ENCODE measurements at places on chromosomes 1 and 21.

- DNase-seq, result no peak
These were observed 36.4 kb upstream of the STUM start for GRCh38 chr1:226512076-226512728.

DNA sequence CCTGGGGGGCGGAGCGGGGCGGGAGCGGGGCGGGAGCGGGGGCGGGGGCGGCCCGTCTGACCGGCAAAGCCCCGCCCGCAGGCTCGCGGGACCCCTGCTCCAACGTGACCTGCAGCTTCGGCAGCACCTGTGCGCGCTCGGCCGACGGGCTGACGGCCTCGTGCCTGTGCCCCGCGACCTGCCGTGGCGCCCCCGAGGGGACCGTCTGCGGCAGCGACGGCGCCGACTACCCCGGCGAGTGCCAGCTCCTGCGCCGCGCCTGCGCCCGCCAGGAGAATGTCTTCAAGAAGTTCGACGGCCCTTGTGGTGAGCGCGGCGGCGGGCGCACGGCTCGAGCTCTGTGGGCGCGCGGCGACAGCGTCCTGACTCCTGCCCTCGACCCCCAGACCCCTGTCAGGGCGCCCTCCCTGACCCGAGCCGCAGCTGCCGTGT, 21.2 kb downstream of the AGRN start:
- DNase-seq, result no peak

GRCh38 chr1:108054396-108054795, 89.4 kb upstream of the VAV3 start:
- DNase-seq, result no peak

GRCh38 chr1:33327587-33328325, 6.9 kb upstream of the A3GALT2 start:
- no peak for DNase-seq

DNA sequence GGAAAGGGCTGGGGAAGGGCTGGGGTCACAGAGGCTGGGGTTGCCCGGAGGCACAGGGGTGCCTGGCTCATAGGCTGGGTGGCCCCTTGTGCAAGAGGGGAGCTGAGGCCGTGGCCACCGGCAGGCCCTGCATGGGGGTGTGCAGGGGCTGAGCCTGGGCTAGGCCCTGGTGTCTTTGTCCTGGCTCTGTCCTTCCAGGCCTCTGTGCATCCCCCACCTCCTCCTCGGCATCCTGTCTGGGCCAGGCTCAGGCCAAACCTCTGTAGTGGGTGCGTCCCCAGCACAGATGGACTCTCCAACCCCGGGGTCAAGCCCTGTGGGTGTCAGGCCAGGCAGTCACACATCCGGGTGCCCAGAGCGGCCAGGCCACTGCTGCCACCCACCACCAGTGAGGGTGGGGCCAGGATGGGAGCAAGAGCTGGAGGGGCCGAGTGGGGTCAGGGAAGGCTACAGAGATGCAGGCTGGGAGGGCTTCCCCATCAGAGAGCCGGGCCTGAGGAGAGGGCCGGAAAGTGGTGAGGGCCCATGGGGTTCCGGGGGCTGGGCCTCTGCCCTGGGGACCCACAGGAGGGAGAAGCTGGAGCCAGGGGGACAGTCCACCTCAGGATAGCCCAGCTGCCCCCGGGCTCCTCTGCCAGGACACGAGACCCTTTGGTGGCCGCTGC, 19.4 kb downstream of the PANK4 start:
- no peak for DNase-seq

- DNase-seq, result no peak
These were observed 414.8 kb downstream of the NPHP4 start for GRCh38 chr1:5577255-5578040.

GRCh38 chr1:38624336-38625039, 235.1 kb downstream of the RRAGC start:
- no peak for DNase-seq

DNA sequence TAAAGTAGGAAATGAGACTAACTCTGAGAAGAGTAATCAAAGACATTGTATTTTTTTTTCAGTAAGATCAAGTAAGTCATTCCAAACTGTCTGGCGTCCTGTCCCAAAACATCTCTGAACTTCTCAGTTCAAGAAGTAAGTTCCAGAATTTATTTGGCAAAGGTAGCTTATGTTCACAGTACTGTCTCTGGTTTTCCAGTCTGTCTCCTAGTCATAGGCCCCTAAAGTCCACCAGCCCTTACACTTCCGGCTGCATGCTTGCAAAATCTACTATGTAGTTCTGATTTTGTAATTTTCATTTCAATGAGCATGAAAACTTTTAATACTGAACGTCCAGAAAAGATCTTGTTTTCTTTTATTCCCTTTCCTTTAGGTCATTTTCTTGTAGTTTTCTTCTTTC, 61.4 kb upstream of the S1PR1 start:
- no peak for DNase-seq

DNA sequence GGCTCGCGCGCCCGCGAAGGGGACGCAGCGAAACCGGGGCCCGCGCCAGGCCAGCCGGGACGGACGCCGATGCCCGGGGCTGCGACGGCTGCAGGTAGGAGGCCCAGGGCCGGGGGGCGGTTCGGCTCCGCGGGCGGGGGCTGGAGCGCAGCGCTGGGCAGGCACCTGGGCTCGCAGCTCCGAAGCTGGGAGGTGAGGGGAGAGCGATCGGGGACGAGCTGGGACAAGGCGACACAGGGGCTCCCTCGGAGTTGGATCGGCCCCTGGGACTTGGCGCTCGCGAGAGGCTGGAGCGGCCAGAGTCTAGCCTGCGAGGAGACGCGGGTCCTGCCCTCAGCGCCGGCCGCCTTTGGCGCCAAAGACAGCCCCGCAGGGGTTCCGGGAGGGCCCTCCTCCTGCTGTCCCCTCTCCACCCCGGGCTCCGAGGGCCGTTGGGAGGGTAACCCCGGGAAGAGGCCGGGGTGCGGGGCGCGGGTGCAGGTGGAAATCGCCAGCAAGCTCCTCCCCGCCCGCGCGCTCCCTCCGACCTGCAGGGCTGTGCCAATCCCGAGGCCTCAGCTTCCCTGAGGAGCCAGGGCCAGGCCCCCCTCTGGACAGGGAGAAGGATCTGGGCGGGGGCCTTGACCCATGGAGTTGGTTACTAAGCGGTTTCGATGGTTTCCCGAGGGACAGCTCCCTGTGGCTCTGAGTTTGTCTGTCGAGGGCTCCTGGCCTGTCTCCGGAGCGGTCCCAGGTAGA, 401 bp downstream of the TP73 start:
- DNase-seq, result no peak

DNA sequence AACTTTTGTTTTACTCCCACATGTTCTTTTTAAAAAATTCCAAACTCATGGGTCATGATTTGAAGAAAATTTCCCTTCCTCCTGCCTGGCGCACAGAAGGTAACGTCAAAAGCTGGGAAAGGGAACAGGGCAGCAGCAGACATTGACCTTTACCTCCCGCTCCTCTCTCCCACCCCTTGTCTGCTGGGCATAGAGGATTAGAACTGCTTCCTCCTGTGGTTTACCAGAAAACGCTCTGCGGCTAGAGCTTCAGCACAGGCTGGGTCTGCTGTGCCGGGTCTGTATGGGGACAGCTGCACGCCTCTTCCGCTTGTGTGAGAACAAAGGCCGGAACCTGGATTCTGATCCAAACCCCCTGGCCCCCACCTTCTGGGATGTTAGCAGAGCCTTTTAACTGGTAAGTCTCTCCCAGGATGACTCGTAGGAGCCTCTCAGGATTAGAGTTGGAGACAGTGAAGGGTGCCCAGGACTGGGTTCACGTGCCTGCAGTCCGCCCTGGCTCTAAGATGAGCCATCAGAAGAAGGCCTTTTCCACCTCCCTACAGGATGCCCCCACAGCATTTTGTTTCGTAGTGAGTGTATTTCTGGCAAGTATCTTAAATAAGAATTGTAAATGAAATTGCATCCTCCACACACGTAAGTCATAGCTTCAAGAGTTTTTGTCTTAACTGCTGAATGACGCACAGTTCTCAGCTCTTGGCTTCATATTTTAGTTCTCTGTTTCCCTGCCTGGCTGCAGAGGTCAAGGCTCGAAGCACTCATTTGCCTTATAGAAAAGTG, 5.2 kb downstream of the H6PD start:
- DNase-seq, result no peak

DNA sequence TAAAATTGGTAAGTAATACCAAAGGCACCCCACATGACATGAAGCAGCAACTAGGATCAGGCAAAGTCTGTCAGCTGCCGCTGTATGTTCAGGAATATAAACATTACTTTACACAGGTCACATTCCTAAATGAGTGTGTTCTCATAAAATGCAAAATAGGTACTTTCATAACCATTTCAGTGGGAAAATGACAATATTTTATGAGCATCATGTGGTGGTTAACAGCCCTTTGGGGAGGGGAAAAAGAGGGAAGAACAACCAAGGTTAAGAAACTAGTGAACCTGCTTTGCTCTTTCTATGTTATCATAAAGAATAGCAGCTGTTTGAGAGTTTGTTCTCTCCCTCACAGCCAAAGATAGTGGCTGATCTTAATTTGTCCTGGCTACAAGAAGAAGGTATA, 105.4 kb upstream of the LBR start:
- DNase-seq, result no peak

DNA sequence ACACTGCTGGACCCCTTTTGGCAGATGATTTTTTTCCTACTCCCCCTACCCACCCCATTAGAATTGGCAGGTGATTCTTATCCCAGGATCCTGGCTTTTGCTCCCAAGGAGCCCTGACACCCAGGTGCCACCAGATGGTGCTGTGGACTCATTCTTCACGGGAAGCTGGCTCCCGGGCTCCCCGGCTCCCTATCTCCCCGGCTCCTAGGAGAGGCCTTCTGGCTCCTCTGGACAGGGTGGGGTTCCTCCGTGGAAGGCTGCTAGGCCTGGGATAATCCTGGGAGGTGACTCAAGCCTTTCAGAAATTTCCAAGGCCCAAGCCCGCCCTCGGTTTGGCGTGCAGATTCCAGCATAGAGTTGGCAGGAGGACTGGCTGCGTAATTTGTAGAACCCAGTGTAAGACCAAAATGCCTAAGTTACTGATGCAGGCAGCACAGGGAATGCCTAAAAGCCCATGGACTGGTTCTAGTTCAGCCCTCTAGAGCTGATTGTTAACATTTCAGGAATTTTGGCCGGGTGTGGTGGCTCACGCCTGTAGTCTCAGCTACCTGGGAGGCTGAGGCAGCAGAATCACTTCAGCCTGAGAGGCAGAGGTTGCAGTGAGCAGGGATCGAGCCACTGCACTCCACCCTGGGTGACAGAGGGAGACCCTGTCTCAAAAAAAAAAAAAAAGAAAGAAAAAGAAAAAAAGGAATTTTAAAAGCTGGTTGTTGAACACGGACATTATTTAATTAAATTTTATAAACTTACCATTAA, 6.8 kb upstream of the BSDC1 start:
- peak; percentile 12 for DNase-seq

DNA sequence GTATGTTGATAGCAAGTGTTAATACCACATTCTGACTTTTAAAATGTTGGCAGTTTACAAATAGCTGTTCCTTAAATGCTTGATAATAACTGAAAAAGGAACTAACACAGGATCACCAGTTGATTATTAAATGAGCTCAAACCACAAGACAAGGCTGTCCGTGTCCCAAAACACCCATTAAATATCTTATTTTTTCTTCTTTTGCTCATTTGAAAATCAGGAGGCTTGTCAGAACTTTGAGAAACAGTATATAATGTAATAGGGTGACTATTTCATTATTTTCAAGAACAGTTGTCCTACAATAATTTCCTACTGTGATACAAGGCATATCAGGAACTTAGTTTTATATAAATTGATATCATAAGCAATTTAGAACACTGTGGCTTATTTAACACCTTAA, 2.7 kb downstream of the CDKN2C start:
- DNase-seq, result no peak

DNA sequence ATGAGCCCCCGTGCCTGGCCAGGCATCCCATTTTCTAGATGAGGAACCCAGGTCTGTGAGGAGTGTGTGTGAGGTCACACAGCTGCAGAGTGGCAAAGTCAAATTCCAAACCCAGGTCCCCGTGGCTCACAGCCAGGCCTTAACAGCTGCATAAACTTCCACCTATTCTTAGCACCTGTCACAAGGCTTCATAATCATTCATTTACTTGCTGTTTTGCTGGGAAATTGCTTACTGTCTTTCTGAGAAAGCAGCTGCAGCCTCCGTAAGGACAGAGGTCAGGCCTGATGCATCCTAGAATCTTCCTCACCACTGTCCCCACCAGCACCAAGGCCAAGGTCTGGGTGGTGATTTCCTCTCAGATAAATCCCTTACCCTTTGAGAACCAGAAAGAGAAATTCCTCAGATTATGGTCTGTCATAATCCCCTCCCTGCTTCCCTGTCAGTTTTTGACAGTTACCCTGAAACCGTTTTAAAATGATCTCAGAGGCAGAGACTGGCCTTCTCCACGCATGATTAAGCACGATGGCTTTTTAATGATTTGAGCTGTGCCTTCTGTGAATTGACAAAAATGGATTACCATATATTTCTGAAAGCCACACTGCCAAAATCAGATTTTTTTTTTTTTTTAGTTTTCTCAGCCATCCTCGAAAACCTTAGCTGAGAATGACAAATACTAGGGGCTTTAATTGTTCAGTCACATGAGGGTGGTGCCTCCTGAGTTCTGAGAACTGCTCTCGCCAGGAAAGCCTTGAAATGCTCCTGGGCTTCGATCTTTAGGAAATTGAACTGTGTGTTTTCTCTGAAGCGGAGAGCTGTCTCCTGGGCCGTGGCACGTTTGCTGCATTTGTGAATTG, 70.0 kb upstream of the SELENON start:
- no peak for DNase-seq

- DNase-seq, result no peak
These were observed 7.9 kb downstream of the CD1D start for GRCh38 chr1:158188611-158189010.

DNA sequence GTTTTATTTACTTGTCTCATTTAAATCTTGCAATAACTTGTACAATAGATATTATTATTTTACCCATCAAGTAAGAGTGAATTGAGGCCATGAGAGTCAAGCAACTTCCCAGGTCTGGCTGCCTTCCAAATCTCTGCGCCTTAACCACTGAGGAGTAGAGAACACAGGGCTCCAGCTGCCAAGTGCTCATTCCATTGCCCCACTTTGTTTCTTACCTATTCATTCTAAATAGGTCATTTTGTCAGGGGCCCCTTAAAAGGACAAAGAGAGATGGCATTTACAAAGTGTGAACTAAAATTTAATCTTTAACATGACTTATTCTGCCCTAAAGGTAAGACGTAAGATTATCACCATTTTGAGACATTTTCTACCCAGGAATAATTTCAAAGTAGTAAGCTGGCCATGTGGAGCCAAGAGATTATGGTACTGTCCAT, 3.5 kb downstream of the PPP1R15B start:
- DNase-seq, result no peak

DNA sequence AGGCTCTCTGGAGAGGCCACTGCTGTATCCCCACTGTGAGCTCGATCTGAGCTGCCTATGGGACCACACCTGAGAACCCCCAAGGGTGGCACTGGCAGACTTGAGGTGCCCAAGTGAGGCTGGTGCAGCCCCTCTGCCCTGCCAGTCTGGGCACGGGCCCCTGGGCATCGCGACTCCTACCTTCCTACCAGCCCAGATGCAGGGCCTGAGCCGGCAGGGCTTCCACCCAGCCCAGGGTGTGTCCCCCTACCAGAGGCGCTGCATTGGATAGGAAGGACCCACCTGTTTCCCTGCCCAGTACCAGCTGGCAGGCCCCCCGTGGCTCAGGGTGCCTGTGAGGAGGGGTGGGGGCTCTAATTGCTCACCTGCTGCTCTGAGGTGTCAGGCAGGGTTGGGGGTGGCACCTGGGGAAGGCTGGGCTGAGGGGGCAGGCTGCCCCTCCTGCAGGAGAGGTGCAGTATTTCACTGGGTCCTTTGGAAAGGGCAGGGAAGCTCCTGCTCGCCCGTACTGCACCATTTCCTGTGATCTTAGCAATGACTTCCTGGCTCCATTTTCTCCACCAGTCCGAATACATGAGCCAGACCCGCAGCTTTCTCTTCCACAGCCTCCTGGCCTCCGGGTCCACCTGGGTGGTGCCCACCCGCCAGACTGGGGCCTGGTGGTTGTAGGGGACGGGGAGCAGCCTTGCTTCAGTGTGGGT, 11.8 kb downstream of the TP73 start:
- no peak for DNase-seq

GRCh38 chr1:167922611-167923074, 8.7 kb upstream of the ADCY10 start:
- DNase-seq, result no peak
